ENCODE measurements at places on chromosomes 5 and 9.
A peak's percentile ranks its signal among the peaks of the same experiment; 100 is the strongest.

DNA sequence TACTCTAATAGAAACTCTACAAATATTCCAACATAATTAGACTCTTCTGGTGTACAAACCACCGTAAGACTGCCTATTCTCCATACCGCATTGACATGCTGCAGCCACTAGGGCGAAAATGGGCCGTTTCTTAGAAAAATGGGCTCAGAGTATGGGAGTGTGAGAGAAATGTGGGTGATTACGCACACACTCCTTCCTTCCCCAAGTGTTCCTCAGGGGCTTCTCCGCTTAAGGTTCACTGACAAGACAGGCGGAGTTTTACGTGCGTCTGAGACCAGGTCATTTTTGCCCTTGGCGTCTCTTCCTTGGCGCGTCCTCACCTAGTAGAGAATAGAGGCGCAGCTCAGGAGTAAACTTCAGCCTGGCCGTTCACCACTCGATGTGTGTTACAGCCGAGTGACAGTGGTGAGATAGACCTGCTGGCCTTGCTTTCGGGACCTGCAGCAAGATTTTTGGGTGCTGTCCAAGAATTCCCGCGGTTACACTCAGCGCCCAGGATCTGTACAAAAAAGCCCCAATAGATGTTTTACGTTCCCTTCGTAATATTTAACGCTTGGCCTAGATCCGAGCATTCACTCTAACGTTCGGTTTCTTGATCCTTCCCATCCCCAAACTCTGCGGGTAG, 1.8 kb upstream of the NTRK2 start:
- no peak for DNase-seq

DNA sequence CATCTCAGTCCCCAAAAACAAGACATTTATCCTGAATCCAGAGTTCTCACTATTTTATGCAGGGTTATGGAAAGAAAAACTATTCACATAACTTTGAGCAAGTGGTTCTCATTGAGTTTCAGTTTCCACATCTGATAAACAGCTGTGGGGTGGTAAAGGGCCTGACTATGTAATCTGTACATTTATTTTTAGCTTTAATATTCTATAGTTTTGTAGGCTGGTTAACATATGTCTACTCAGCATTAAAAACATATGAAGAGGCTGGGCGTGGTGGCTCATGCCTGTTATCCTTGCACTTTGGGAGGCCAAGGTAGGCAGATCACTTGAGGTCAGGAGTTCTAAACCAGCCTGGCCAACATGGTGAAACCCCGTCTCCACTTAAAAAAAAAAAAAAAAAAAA, 301.5 kb upstream of the CCNG1 start:
- no peak for DNase-seq

DNA sequence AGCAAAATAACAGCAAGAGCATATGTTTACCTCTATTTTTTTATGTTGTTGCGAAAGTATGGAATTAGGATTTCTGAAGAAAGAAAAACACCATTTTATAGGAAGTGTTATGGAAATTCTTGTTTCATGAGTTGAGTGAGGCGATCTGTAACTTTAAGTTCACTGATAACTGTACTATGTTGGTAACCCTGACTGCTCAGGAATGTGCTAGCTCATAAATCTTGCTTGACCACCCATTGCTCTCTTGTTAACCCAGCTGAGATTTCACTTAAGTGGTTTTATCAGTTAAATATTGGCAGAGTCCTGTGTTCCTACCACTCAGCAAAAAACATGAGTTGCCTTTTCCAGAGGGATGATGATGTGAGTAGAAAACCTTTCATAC, 91.1 kb upstream of the STARD4 start:
- DNase-seq = no peak

GRCh38 chr5:62419609-62420008, 7.0 kb downstream of the IPO11 start:
- DNase-seq = no peak

GRCh38 chr5:158648631-158649030, 451.1 kb downstream of the EBF1 start:
- DNase-seq = no peak

- no peak for DNase-seq
Observed at GRCh38 chr9:4334410-4334813, 34.5 kb upstream of the GLIS3 start.

- DNase-seq = no peak
Observed at GRCh38 chr5:18159331-18159730, 525.1 kb downstream of the TAF11L14 start.

GRCh38 chr5:40167283-40167682, 512.4 kb upstream of the PTGER4 start:
- DNase-seq = no peak

GRCh38 chr5:131254741-131255140, 9.1 kb upstream of the CDC42SE2 start:
- DNase-seq = no peak

DNA sequence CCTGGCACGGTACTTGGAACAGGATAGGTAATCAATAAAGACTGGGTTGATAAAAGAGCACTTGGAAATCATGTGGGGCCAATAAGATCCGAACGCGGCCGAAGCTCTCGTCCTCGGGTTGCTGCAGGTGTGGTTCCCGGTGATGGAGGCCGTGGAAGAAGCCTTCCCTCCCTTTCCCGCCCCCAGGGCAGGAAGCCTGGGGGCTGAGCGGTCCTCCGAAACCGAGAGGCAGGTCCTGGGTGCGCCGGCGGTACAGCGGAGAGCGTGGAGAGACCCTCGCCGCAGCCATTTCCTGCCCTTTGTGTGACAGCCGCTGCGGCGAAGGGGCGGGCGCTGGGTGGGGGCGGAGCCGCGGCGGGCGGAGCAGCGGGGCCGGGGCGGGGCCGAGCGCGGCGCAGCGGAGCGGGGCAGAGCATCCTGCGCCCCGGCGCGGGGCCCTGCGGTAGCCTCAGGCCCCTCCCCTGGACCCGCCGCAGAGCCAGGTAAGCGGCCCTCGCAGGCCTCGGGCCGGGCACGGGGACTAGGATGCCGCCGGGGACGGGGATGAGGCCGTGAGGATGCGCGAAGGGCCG, at the start of gene CYFIP2:
Gene CYFIP2 (plus strand): TSS at position 410 of the 572 bp plus-strand sequence. CDS start 19,239 bp downstream, outside the sequence.
- no peak for DNase-seq

GRCh38 chr9:127053057-127053821, 69.2 kb downstream of the ANGPTL2 start:
- DNase-seq = peak; percentile 82

- DNase-seq = peak; percentile 34
Observed at GRCh38 chr9:126303488-126303887, 23.1 kb upstream of the MVB12B start.

DNA sequence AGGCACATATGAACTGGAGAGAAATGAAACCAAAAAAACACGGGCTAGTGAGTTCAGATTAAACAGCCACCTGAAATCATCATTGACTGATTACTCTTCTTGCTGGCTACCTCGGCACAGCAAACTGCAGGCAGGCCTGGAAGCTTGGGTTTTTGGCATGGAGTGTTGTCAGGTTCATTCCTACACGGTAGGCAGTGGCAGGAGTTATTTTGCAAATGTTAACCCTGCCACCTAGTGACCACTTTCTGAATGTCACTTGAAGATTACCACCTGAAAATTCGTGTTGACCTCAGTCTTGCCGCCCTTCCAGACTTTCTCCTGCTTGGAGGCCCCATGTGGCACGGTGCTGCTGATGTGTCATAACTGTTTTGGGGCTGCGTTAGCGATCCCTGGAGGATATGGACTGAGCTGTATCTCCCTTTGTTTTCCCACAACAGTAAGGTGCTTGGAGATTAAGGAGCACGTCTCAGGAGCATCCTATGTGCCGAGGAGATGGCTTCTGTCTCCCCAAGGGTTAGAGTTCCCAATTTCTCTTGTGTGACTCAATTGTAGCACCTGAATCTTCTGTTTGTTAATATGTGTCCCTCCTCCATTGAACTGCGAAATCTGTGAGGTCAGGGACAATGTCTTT, 12.7 kb upstream of the CD180 start:
- no peak for DNase-seq
